ENCODE measurements at places on chromosomes 16 and 17.

GRCh38 chr16:19864566-19864965 lies 20.1 kb downstream of the GPRC5B start:
- DNase-seq = no peak

GRCh38 chr16:15422222-15422621 lies 12.2 kb upstream of the BMERB1 start:
- no peak for DNase-seq

DNA sequence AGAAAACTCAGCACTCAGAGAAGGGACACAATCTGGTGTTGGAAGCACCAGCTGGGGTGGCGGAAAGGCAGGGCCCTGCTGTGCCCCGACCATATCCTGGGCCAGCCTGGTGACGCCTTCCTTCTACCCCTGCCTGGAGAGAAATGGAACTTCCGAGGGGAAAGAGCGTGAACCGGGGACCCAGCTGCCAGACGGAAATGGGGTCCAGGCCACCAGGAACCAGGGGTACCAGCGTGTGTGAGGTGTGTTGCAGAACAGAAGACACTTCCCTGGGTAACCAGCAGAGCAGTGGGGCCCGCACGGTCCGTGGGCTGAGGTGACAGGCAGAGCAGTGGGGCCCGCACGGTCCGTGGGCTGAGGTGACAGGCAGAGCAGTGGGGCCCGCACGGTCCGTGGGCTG lies 6.8 kb downstream of the RAB40B start:
- no peak for DNase-seq

DNA sequence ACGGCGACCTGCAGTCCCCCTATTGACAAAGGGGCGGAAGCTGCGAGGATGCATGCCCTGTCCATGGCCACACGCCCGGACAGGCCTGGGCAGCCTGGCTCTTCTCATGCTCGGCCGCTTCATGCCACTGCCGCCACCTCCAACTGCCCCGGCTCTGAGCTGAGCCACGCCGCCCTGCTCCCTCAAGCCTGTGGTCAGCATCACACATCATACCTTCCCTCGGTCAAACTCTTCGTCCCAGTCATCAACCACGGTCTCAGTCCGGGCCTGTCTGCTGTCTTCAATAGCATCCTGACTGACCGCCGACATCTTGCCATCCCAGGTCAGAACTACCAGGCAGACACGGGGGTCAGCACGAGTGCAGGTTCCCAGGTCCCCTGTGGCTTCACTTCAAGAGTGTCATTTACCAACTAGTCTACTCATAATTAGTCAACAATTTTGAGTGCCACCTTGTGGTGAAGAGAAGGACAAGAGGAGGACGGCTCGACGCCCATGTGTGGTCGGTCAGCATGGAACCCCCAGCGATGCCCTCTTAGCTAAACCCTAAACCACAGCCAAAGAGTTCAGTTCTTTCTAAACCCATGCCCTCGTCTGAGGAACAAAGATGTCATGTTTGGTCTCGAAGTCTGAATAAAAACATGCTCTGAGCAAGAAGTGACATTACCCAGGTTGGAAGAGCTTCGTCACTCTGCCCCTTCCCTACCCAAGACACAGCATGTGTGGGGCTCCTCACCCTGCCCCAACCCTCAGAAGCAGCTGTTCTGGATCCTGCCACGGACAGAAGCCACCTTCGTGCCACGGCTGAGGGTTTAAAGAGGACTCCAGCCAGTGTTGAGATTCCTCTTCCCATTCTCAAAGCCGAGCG lies 16.9 kb upstream of the CYTH1 start:
- no peak for DNase-seq

DNA sequence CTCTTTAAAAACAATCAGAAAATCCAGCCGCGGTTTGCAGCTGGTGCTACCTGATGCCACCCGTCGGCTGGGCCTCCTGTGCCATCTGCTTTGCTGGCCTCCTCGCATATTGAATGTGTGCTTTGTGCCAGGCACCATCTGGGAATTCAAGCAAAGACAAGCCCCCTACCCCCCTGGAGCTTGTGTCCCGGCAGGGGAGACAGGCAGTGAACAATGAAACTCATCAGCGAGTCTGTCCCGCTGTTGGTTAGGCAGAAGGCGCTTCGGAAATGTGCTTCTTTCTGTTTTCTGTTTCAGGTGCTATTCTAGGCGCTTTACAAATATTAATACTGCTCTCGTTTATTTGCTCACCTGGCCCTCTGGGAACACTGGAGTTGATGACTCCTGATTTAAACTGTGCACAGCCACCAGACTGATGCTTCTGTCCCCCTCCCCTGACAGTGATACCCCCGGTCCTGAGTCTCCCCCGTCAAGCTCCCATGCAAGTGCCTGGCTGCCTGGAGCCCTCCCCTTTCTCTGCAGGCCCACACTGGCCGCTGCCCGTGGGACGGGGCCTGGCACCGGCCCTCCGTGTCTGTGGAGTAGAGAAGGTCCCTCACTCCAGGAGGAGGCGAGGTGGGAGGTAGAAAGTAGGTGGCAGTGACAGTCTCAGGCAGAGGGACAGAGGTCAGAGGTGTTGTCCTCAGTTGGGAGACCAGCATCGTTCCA lies 126.1 kb upstream of the PLCG2 start:
- DNase-seq = no peak

DNA sequence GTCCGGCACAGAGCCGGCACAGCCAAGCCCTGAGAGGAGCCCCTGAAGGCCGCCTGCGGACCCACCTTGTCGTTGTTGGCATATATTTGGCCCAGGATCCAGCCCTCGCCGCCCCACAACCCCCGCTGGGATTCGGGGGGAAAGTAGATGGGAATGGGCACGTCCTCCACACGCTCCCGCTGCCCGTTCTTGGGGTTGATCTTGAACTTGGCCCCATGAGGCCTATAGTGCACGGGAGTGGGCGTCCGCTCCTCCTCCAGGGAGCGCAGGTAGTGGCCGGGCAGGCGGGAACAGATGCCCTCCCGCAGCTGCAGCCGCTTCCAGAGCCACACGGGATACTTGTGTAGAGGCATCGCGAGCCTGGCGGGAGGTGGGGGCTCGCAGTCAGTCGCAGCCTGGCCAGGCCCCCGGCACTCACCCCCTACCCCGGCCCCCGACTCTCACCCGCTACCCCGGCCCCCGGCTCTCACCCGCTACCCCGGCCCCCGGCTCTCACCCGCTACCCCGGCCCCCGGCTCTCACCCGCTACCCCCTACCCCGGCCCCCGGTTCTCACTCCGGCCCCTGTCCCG lies 387 bp downstream of the MRPL28 start:
- no peak for DNase-seq

- DNase-seq = no peak
Observed at GRCh38 chr17:245611-246010, 64.2 kb upstream of the DOC2B start.

- DNase-seq = peak; percentile 78
Observed at GRCh38 chr16:86294535-86295196, 215.7 kb upstream of the FOXF1 start.

- DNase-seq = no peak
Observed at GRCh38 chr17:19317359-19318095, 45.0 kb downstream of the B9D1 start.

GRCh38 chr16:4602331-4602730 lies 12.4 kb downstream of the UBALD1 start:
- no peak for DNase-seq

DNA sequence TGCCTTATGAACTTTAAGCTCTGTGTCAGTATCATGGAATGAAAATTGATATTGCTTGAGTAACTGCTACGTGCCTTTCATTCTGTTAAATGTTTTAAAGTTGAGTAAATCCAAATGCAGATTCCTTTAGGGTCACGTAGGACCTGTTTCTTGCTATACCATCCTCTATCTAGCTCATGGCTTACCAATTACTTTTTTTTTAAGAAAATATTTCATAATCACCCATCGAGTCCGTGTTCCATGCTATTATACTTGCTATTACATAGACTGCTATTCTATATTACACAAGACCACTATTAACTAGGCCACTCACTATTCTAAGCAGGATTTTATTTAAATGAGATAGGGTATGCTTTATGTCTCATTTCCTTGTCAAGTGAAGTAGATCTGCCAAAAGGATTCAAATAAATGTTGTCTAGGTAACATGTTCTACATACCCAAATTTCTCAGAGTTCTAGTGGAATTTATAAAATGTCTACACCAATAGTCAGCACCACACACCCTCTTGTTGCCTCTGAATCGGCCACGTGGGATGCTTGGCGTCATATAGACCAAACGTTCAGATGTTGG lies 11.9 kb downstream of the ANKFN1 start:
- DNase-seq = no peak

DNA sequence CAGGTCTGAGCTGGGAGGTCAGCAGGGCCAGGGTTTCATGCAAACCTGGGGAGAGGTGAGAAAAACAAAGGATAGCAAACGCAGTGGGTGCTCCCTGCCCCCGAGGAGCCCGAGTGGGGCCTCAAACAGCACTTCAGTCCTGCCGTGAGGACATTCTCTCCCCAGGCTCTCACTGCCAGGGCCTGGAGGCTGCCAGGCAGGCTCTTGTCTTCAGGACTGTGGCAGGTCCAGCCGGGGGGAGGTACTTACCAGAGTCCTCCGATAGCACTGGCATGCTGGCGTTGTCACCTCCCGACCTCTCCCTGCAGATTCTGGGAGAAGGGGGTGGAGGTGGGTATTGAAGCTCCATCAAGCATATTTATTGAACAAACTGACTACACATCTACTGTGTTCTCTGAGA lies 1.3 kb downstream of the MPP3 start:
- no peak for DNase-seq

DNA sequence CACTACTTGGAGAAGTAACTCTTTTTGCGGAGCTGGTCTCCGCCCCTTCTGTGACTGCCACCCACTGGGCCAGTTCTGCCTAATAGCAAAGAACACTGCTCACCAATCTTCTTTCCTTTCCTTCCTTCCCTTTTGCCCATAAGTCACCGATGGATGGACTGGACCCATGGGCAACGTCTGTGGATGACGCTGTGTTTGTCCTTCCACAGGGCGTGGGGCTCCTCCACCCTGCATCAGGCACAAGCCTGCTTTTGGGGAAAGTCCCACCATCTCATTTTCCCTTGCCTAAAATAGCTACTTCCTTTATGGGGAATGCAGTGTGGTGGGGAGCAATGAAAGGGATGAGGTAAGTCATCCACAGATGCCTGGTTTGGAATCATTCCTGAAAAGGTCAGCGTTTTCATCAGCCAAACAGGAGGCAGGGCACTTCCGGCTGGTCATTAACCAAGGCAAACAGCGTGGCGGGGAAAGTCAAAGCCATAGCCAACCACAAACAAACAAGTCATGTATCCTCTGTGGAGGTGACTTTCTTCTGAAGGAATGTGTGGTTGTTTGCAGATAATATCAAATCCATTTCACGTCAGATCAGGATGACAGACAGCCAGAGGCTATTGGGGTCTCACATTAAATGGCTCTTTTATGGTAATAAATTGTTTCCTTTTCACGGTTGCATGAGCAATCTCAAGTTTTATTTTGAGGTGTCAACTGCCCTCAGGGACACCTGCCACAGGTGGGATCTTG lies 30.7 kb upstream of the MED9 start:
- DNase-seq = peak; percentile 28

- no peak for DNase-seq
Observed at GRCh38 chr16:65200857-65201256, 79.0 kb upstream of the CDH11 start.

- no peak for DNase-seq
Observed at GRCh38 chr17:79301469-79301868, 226.8 kb downstream of the ENGASE start.

DNA sequence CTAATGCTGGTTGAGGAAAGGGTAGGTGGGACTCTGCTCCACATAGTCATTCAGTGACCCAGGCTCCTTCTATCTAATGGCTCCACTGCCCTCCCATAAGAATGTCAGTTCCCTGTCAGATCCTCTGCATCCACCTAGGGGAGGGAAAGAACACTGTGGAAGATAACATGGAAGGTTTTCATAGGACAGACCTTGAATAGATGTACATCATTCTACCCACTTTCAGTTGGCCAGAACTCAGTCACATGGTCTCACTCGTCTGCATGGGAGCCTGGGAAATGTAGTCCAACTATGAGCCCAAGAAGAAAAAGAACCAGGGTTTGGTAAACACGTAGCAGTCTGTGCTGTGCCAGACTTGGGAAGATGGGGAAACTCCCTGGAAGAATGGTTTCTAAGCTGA lies 27.1 kb upstream of the SCNN1B start:
- no peak for DNase-seq

DNA sequence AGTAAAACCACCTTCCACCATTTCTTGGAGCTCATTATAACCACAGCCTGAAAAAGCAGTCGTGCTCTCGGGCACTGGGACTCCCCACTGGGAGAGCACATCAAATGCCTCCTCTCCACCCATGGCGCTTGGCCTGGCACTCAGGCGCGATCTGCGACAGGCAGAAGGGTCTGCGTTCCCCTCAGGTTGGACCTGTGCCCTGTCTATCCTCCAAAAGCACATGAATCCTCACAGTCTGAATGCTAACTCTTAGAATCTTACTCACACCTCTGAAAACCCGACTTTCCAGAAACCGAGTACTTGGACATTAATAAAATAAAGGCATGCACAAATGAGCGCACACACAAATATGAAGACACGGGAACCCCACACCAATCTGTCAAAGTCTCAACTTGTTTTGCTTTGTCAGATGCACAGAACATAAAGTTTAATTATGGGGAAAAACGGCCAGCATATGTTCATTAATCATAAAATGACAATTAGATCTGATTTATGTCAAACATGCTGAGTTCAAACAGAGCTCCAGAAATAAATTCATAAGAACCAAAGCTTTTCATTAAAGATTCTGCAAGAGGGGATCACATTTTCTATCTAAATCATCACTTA lies 20.5 kb upstream of the FAAP100 start:
- DNase-seq = no peak

DNA sequence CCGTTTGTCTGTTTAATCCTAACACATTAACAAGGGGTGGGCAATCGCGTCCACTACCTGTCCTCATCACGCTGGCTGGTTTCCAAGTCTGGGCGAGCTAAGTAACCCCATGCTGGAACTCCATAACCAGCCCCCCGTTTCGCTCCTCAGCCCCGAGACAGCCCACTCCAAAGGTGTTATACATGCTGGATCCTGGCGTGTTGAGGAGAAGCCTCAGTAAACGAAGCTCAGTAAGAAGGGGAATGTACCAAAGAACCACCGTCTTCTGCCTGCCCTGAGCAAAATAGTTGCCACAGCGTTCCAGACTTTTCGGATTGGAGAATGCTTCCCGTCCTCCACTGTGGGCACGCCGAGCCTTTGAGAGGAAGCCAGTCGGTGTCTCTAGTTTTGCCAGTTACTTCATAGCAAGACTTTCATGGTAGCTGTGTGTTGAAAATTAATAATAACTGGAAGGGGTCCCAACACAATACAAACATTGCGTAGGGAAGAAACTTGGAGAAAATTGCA lies 16.1 kb upstream of the C17orf78 start:
- no peak for DNase-seq

- DNase-seq = no peak
Observed at GRCh38 chr17:77366206-77366557, 225.4 kb downstream of the SEC14L1 start.

GRCh38 chr17:27321372-27321771 lies 27.5 kb downstream of the WSB1 start:
- DNase-seq = no peak

DNA sequence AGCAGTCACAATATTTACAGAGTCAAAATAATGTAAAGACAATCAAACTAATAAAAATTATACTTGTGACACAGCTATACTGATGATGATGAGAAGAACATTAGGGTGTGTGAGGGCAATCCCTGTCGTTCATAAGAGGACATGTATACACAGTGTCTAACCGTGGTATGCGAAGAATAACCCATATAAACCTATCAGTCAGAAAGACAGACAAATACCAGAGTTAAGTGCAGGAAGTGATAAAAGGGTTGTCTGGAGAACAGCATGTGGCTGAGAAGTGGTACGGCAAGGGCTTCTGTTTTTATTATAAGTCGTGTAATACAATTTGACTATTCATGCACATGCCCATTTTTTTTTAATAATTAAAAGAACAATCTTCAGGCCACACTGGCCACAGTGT lies 46.7 kb downstream of the LMF1 start:
- no peak for DNase-seq

GRCh38 chr17:47915776-47916398 lies 19.9 kb downstream of the SP2 start:
- DNase-seq = no peak
